Kasumi-1 (cell line): ENCODE measurements at places on chromosomes 3 and 15.

DNA sequence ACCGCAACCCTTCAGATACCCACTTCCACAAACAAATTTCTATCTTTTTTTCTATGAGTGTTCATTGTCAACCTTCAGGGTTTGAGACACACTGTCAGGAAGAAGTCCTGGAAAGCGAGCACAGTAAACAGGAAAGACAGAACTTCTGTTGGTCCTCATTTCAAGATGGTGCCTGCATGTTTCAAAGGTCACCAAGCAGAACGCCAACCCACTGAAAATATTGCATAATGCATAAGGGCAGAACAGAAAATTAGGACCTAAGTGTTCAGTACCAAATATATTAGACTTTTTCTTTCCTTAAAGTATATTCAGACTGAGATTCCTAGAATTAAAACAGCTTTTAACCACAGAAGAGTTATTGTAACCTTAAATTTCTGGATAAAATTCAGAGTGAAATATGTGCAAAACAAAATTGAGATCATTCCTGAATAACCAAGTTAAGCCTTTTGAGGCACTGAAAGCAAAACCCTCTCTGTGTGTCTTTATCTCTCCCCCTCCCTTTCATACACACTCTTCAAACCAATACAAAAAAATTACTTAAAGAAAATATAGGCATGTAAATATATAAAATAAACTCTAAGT lies 387.8 kb upstream of the THBS1 start:
- DNase-seq: no peak

- no peak for DNase-seq
These were observed 65.4 kb downstream of the TFRC start for GRCh38 chr3:196016485-196016884.

DNA sequence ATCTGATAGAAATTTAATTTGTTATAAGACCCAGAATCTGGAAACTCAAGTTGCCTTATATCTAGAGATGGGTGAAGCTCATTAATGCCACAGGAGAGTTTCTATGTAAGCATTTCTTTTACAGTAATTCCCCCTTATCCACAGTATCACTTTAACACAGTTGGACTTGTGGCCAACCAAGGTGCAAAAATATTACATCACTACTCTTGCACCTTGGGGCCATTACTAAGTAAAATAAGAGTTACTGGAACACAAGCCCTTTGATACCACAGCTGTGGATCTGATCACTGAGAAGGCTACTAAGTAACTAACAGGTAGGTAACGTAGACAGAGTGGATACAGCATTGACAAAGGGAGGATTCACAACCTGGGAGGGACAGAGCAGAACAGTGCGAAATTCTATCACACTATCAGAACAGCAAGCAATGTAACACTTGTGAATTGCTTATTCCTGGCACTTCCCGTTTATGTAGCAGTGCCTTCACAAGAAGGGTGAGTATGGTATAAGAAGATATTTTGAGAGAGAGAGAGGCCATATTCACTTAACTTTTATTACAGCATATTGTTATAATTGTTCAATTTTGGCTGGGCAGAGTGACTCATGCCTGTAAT lies 33.9 kb upstream of the TOPBP1 start:
- DNase-seq: no peak

DNA sequence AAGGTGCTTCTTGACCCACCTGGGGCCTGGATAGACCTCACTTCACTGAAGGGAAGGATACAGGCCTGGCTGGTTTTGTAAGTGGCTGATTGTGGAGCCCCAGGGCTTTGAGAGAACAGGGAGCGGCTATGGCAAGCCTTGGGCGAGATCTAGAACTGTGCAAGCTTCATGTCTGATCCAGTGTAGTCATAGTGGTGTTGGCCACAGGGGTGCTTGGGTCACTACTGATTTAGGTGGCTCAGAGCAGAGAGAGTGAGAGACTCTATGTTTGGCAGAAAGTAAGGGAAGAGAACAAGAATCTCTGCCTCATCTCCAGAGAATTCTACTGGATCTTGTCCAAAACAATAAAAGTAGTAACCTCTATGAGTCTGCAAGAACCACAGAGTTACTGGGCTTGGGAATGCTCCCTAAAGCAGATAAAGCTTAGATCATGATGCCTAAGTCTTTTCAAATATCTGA lies 394.2 kb upstream of the EPHA3 start:
- no peak for DNase-seq

GRCh38 chr3:35784169-35784568 lies 144.8 kb downstream of the ARPP21 start:
- no peak for DNase-seq

DNA sequence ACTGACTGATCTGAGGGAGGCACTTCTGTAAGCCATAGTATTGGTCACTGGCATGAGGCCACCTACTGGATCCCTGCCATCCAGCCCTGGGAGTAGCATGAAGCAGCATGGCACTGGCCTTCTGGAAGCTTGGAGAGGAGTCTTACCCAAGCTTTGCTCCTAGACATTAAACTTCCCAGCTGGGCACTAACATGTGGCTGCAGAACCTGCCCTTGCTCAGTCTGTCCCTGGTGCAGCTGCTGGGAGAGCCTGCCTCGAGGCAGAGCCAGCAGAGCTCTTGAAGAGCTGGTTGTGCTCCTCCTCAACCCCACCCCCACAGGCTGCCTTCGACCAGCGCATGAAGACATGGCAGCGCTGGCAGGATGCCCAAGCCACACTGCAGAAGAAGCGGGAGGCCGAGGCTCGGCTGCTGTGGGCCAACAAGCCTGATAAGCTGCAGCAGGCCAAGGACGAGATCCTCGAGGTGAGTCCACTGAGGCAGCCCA lies 17.1 kb upstream of the SNX22 start:
- DNase-seq: no peak

GRCh38 chr3:59780209-59780608 lies 730.4 kb upstream of the CFAP20DC start:
- no peak for DNase-seq

DNA sequence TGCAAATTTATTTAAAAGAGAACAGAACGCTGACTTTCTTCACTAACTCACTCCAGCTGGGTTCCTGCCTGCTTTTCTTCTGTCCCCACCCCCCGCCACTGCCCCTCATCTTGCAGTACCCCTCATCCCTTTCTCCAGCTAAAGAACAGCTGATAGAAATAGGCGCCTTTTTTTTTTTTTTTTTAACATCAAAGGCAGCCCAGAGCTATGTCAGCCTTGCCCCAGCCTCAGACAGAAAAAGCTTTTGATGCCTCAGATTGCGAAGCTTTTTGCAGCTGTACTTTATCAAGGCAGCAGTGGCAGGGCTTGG lies 1.8 kb downstream of the CADPS start:
- no peak for DNase-seq
